Motor neuron (in vitro differentiated cells): ENCODE measurements at places on chromosomes 2 and 18.
A peak's percentile ranks its signal among the peaks of the same experiment; 100 is the strongest.

GRCh38 chr2:98921062-98921461 lies 15.0 kb downstream of the CRACDL start:
- no peak for ATAC-seq

GRCh38 chr18:76553715-76554546 lies 58.9 kb upstream of the ZNF516 start:
- peak; percentile 83 for ATAC-seq

DNA sequence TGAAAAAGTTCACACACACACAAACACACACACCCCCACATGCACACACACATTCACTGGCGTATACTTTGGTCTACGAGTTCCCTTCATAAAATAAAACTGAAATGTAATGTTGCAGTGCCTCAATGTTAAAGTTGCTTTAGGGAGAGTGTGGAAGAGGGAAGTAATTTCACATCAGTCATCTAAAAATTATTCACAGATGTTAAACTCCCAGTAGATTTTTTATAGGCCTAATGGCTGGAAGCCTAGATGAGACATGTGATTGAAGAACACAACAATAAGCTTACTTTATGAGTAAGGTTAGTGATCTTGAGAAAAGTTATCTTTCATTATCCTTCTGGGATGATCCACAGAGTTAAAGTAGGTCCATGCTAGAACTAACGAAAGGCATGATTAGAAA lies 506.7 kb upstream of the CNTNAP5 start:
- no peak for ATAC-seq

- no peak for ATAC-seq
Observed at GRCh38 chr2:140604788-140605187, 1526.0 kb downstream of the LRP1B start.

GRCh38 chr2:227815066-227815465 lies 1.4 kb downstream of the CCL20 start:
- ATAC-seq, result no peak

DNA sequence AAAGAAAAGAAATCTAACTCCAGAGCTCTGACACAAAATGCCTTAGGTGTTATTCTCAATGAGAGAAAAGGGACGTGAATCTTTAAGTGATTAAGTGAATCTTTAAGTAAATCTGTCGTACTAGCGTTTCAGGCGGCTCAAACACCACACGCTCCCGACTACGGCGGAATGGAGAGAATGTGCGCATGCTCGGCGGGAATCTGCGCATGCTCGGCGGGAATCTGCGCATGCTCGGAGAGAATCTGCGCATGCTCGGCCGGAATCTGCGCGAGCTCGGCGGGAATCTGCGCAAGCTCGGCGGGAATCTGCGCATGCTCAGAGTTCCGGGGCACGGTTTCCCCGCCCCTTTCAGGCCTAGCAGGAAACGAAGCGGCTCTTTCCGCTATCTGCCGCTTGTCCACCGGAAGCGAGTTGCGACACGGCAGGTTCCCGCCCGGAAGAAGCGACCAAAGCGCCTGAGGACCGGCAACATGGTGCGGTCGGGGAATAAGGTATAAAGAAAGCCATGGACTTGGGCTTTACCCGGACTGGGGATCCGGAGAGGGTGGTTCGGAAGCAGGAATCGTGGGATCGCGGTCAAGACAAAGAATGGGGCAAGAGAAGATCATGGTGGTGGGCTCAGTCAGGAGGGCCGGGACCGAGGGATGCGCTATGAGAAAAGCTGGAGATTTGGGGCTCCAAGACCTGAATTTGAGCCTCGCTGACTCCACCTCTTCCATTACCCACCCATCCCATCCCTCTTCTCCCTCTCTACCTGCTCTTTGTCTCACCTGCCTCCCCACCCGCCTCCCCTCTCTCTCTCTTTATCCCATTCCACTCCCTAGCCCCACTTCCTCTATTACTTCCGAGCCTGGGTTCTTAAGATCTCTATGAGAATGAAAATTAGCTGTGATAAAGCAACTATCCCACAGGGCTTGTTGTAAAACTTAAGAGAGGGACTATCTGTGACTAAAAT lies at the start of gene XRCC5:
Gene XRCC5, plus strand, starts transcription at position 382 of the 955 bp plus-strand sequence. Its CDS starts 89 bp downstream, at position 471.
- ATAC-seq, result peak; percentile 83

DNA sequence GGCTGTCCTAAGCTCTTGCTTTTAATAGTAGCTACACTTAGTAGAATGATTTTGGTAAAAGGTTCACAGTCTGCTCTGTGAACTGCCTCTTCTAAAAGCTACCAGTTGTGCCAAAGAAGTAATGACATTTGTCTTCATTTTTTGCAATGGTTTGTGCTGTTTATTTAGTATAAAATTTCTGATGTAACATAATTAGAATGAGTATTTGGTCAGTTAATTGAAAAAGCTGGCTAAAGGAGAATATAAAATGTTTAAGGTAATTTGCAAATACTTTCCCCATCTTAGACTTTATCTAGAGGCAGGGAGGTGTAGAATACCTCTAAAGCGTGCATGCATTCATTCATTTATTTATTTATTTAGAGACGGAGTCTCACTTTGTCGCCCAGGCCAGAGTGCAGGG lies 71.3 kb downstream of the PHLPP1 start:
- no peak for ATAC-seq

DNA sequence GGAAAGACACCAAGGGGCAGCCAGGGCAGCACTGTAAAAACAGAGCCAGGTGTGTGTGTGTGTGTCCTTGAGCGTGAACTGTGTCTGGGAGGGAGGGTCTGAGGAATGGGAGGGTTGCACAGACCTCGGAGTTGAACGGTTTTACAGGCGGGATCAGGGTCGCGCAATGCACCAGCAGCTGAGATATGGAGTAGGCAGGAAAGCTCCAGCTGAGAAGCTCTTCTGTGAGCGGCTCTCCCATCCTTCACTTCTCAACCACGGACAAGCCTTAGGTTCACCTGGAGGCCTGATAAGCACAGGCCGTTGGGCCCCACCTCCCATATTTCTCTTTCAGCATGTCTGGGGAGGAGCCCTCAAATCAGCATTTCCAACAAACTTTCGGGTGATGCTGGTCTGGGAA lies 12.1 kb downstream of the SERTAD2 start:
- no peak for ATAC-seq

DNA sequence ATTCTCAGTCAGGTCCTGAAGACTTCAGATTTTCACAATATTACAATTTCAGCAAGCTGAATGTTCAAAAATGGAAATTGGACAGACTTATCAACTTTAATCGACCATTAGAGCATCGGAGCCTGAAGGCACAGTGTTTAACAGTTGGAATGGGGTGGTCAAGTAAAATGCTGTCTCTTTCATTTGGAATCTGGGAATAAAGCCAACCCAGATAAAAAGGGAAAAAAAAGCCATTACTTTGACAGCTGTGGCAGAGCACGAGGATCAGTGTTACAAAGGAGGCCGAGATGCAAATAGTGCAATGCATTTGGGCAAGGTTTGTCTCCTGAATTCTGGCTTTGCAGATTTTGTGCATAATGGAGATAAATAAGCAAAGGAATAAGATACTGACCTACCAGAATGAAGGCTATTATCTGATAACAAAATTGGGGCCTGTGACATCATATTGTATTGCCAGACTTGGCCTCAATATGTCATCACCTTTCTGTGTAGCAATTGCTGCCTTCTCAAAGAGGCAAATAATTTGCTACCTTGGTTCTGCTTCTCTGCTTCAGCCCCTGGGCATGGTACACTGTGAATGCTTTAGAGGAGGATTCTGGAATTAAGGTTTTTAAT lies 277.5 kb upstream of the KLHL29 start:
- peak; percentile 50 for ATAC-seq

DNA sequence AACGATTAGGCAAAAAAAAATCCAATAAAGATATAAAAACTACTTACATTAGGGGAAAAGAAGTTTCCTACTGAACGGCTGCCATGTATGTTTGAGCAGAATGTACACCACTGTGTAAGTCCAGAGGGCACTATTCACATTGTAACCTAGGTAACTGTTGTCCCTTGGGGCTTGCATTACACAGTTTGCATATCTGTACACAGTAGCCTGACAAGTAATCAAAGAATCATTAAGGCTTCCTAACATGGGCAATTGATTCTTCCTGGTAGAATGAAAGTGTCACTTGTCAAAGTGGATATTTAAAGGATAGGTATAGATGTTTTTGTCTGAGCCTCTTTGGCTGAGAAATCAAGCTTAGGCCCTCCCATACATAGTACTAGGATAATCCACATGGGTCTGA lies 39.1 kb downstream of the PLEK start:
- ATAC-seq, result no peak

- ATAC-seq, result no peak
Observed at GRCh38 chr18:38884050-38884449, 1318.5 kb upstream of the CELF4 start.

DNA sequence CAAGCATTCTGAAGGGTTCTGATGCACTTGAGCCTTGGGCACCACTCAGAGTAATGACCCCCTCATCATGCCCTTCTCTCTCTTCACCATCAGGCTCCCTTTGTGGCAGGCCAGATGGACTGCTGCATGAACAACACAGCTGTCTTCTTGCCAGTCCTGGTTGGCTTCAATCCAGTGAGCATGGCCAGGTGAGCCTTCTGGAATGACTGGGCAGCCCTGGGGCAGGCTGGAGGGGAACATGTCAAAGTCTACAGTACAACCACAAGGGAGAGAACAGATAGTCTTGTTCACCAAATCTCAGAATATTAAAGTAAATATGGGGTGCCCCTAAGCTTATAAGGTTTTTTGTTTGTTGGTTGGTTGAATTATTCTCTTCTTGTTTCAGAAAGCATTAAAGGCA lies 4.4 kb downstream of the GCKR start:
- no peak for ATAC-seq

- no peak for ATAC-seq
Observed at GRCh38 chr2:200456567-200456966, 53.3 kb downstream of the KCTD18 start.

- no peak for ATAC-seq
Observed at GRCh38 chr2:109217362-109218086, 88.5 kb downstream of the SH3RF3 start.

GRCh38 chr18:74832381-74832780 lies 234.7 kb downstream of the ZNF407 start:
- ATAC-seq, result no peak

DNA sequence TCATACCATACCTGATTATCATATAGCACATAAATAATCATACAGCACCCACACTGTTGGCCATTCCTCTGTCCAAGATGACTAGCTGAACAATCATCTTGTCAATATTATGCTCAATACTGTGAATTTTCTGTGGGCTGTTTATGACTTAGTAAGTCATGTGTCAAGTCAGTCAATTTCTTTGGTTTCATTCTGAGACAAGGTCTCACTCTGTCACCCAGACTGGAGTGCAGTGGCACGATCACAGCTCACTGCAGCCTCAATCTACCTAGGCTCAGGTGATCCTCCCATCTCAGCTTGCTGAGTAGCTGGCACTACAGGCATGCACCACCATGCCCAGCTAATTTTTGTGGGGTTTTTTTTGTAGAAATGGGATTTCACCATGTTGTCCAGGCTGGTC lies 5.7 kb downstream of the MCM6 start:
- ATAC-seq, result no peak

DNA sequence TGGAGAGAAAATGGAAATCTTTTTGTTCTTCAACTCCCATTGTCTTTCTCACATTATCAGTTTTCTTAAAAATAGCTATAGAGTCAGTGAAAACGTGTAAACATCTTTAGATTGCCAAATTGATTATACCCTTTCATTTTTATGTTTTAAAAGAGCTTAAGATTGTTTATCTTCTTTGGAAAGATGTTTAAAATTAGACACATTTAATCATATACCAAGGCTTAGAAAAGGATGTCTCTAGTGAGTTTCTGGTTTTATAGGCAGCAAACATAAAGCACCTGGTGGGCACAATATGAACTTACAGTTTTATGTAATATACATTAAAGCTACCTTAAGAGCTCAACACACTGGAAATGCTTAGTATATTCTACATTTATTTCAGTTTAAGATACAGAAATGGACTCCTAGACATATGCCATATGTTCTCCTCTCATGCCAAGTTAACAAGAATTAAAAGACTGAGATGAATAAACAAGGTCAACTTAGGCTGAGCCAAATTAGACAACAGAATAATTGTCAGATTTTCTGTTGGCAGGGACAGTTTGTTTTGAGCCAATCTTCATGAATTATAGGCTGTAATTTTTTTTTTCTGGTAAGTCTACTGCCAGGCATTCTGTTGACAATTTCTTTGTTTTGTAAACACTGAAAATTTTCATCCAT lies 112.7 kb downstream of the OTX1 start:
- ATAC-seq, result no peak

GRCh38 chr2:207513551-207514257 lies 16.1 kb upstream of the CREB1 start:
- peak; percentile 96 for ATAC-seq

DNA sequence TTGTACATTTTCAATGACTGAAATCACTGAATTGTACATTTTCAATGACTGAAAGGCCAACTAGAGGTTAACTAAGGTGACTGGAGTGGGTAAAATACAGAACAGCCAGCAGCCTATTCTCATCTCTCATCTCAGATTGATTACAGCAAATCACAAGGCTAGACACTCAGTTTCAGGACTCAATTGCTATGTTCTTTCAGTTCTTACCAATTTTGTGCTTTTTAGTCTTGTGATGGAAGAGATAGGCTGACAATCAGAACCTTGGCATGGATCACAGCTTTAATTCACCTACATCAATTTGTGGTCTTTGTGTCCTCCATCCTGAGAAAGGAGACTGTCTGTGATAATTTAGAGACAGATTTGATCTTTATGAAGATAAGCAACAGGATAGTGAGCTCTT lies 124.7 kb downstream of the GULP1 start:
- ATAC-seq, result no peak

DNA sequence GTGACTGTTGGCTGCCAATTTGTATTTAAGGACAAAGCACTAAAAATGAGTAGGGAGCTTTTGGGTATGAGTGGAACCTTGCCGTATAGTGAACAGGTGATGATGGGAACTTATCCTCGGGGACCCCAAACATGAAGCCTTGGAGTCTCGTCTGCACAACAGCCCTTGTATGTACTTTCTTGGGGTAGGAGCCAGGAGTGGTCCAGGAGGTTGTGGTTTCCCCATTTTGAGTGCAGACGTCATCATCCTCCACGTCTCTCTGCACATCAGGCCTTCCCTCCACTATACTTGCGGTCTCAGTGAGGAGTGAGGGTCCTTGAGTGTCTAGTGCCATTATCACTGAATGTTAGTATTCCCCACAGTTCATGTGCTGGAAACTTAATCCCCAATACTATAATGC lies 101.5 kb upstream of the HS6ST1 start:
- no peak for ATAC-seq

DNA sequence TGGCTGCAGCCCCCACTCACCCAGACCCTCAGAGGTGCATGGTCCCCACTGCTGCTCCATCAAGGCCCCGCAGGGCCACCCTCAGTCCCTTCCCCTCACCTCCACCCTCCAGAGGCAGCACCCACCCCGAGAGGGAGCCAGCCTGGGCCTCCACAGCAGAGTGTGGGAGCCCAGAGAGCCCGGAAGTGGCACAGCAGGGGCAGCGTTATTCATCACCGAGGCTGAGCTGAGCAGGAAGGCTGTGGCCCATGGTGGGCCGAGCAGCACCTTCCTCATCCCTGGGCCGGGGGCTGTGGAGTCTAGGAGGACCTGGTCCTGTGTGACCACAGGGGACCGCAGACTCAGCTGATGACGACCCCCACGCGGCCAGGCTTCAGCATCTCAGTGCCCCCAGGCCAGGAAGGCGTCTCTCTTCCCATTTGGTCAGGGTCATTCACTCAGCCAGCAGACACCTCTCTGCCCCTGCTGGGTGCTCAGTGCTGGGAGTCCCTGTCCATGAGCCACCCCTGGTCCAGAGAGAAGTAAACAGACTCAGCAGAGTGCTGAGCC lies 258.1 kb downstream of the ATAD2B start:
- no peak for ATAC-seq
